ENCODE measurements at places on chromosomes 13 and 19. TPM values are rescaled to one million over a fixed set of nuclear protein-coding genes. Genes with fewer than 3 reads are reported as not detected.

DNA sequence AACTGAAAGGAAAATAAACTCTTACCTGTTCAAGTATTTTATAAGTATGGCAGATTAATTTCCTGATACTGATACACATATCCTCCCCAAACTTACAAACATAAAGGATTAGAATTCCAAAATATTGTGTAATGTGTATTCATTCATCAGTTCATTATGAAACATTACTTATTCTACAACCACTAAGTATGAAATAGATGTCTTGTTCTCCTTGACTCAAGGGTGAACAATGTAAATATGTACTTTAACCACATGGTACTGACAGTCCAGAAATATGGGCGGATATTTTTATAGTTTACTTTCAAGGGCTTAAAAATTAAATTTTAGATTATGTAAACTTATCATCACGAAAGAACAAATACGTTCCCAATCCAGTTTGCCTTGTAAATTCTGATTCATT, 334.0 kb downstream of the LIG4 start:
- no peaks in the 10 kb centered on the region for H3K27me3 ChIP-seq
- no peak for DNase-seq
- no peak overlapping the region for H3K4me3 ChIP-seq
- H3K4me1 ChIP-seq, result no peaks in the 10 kb centered on the region
- H3K27ac ChIP-seq, result no peak overlapping the region

The STOML3 gene
- total RNA-seq, result not detected

- H3K27ac ChIP-seq, result peak overlapping the region; percentile 50
- H3K4me3 ChIP-seq, result peak overlapping the region; percentile 73
- DNase-seq, result peak; percentile 21
- H3K4me1 ChIP-seq, result peaks cover 9% of the 10 kb centered on the region
- no peaks in the 10 kb centered on the region for H3K36me3 ChIP-seq
- peaks cover 2% of the 10 kb centered on the region for H3K27me3 ChIP-seq
Measured at GRCh38 chr19:57171551-57172081, 4.3 kb upstream of the DUXA start.

- no peaks in the 10 kb centered on the region for H3K4me1 ChIP-seq
- no peak overlapping the region for H3K27ac ChIP-seq
- no peak for DNase-seq
- no peak overlapping the region for H3K4me3 ChIP-seq
- H3K27me3 ChIP-seq, result no peaks in the 10 kb centered on the region
Measured at GRCh38 chr13:38535261-38535660, 151.6 kb upstream of the FREM2 start.
